Stimulated activated CD8-positive, alpha-beta memory T cell treated with anti-CD3 and anti-CD28 coated beads, Interleukin-15, amount 100 ng/mL, for 4 hours (primary cell): ENCODE measurements at places on chromosomes 4 and X.

DNA sequence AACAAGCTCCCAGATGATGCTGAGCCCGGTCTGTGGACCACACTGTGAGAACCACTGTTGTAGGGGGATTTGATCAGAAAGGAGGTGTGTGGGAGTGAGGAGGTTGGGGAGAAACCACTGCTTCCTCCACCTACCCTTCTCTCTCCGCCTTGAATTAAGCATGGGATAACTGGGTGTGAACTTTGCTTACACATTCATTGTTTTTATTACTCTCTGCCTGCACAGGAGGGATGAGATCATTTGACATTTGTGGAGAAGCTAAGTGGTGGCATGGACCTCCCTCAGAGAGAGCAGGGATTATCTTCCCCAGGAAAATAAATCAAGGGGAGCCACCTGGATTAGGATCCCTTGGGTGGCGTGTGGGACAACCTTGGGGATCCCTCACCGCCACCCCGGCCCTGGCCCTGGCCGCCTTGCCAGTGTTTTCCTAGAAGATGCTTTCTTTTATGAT, 212.1 kb upstream of the ATP6AP2 start:
- DNase-seq: no peak

GRCh38 chr4:138828926-138829325, 186.7 kb upstream of the NOCT start:
- no peak for DNase-seq

- no peak for DNase-seq
Measured at GRCh38 chr4:145390571-145390970, 91.1 kb upstream of the SMAD1 start.

DNA sequence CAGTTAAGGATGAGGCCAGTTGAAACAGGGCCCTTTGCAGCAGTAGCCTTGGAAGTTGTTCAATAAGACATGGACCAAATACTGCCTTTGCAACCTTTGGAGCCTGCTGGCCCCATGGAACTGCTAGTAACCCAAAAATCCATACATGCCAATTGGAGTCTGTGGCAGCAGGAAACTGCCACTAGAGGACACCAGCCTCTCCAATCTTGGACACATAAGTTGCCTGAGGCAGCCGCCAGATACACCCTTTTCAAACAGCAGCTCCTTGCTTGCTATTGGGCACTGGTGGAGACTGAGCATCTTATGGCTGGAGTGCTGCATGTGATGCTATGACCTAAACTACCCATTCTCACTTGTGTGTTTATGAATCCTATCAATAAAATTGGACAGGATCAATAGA, 14.8 kb upstream of the LAP3 start:
- no peak for DNase-seq

GRCh38 chrX:40207626-40208025, 109.9 kb upstream of the BCOR start:
- DNase-seq: no peak

DNA sequence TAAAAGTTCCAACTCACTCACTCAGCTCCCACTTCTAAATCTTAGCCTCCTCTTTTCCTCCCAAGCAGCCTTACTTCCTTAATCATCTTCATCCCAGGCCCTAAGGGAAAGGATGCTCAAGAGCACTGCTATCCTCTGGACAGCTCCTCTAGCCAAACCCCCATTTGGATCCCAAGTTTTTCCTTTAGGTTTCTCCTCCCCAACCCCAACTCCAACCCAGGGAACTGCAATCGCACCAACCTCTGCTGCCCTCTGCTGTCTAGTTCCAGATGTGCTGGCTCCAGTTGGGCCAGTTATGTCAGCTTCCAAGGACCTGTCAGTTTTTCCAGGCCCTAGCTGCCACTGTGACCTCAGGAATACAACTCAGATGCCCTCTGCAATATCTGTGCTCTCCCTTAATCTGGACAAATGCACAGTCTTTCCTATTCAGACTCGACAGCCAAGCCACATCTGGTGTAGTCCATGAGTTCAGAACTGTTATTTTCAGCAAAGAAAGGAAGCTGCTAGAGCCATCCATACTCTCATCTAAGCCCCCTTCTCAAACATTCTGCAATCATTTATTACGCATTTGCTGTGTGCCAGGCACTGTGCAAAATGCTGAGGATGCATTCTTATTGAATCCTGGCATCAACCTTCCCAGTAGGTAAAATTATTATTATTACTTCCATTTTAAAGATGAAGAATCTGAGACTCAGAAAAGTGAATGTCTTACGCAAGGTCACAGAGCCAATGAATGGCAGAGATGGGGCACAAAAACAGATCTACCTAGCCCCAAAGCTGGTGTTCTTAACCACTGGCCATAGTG, 12.3 kb upstream of the XPNPEP2 start:
- no peak for DNase-seq

GRCh38 chrX:68252664-68253063, 180.6 kb downstream of the OPHN1 start:
- no peak for DNase-seq

- DNase-seq: no peak
Measured at GRCh38 chr4:71732706-71733105, 51.2 kb downstream of the GC start.

DNA sequence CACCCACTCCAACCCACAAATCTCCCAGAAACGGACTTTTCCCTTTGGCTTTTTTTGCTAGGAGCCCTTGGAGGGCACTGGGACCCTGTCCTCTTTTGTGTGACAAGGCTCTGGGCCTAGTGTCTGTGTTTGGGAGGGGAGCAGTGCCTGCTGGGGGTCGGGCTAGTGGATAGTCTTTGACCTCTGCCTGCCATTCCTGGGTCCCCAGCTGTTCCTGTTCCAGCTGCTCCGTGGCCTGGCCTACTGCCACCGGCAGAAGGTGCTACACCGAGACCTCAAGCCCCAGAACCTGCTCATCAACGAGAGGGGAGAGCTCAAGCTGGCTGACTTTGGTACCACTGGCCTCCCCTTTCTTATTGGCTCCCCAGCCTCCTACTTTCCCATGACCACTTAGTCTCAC, 6.7 kb upstream of the USP11 start:
- no peak for DNase-seq

DNA sequence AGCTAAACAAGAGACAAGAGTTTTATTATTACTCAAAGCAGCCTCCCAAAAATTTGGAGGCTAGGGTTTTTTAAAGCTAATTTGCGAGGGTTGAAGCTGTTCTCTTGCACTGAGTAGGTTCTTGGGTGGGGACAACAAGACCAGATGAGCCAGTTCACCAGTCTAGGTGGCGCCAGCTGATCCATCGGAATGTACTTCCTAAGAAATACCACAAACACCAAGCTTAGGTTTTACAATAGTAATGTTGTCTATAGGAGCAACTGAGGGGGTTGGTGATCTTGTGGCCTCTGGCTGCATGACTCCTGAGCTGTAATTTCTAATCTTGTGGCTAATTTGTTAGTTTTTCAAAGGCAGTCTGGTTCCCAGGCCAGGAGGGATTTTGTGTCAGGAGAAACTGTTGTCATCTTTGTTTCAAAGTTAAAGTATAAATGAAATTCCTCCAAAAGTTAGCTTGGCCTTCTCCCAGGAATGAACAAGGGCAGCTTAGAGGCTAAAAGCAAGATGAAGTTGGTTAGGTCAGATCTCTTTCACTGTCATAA, 130.6 kb downstream of the SLC7A11 start:
- no peak for DNase-seq

DNA sequence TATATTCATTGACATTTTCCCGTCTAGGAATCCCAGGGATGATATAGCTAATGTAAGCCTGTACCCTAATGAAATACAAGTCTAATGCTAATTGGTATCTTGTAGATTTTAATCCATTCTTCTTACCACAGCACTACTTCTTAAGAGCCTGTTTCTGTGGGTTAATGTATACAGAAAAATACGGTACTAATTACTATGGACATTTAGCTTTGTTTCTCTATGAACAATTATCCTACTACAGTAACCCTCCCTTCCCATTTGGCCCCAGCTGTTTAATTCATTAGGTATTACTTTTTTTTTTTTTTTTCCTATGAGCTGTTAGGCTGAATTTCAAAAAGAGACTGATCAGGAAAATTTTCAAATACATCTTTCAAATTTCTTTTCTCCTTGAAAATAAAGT, 245.1 kb upstream of the SLC7A11 start:
- no peak for DNase-seq

- no peak for DNase-seq
Measured at GRCh38 chr4:794900-795725, 30.8 kb downstream of the CPLX1 start.

DNA sequence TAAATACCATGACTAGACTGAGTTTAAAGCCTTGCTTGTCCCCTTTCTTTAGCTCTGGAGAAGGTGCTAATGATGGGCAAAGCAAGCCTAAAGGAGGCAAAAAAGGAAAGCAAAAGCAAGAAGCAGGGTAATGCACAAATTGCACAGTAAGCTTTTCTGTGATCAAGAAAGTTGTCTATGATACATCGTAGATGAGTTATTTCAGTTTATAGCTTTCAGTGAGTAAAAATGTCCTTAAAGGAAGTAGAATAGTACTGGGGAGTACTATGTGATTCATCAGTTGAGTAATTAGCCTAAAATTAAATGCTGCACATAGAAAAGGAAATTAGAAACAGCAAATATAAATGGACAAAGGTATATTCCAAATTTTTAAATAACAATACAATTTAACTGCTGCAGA, 50.2 kb upstream of the PDE5A start:
- no peak for DNase-seq

DNA sequence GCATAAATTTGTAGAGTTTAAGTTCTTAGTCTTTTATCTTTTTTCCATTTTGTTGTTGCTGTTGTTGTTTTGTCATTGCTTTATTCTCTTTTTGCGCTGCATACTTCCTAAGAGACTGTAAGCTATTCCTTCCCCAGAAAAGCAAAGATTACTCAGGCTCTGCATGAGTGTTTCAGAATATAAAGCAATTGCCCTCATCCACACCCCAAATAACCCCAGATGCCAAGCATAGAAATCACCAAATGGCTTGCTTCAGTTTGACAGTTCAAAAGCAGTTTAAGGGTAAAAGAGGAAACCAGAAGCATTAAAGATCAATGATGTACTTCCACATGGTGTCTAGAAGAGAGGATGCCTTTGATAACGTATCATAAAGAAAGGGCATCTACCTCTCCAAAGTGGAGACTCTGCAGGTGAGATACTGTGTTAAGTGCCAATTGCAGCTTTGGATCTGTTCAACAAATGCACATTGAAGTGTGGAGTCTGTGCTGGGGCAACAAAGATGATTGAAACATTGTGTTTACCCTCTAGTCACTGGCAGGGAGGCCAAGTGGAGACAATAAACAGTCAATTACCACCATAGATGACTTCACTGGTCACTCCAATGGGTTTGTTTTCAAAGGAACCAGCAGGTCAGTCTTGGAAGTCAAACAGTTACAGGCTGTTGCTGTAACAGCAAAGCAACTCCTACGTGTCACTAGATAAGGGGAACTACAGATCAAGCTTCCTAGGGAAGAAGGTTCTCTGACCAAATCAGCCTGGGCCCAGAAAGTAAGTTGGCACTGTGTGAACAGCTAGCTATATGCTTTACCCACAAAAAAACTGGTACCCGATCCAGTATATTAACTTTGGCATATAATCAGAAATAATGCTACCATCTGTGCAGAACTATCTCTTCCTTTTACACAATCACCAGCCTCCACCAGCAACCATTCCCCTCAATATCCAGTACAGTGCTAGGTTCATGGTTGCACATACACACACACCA, 40.6 kb upstream of the IL21 start:
- DNase-seq: no peak

DNA sequence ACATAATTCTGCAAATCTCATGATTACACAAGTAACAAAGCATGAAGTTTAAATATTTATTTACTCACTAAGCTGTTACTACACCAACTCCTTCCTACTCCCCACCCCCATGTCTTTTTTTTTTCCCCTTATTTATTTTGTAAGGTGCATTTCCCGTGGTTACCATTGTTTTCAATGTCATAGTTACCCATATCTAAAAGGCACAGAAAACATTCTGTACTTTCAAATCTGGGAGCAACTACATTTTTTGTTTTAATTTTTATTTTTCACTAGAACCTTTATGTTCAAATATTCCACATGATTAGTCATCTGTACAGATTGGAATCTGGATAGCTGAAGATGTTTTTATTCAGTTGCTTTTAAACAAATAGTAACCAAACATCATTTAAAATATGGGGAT, 62.8 kb downstream of the PPP3CA start:
- no peak for DNase-seq

DNA sequence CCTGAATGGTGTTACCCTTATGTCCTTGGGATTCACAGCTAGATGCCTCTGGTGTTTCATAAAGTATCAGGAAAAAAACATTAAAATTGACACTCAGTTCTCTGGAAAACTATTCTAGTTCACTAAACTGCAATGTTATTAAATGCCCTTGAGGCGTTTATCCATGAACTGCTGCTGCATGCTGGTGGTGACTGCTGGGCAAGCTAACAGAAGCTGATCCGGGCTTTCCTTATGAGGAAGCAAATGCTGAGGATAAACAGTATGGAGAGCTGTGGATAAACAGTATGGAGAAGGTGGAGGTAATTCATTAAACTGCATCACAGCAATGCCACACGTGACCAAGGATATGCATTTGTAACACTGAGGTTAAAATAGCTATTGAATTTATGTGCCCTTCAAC, 227.0 kb downstream of the NR3C2 start:
- DNase-seq: no peak

- DNase-seq: no peak
Measured at GRCh38 chrX:34238896-34239295, 106.8 kb upstream of the FAM47A start.

DNA sequence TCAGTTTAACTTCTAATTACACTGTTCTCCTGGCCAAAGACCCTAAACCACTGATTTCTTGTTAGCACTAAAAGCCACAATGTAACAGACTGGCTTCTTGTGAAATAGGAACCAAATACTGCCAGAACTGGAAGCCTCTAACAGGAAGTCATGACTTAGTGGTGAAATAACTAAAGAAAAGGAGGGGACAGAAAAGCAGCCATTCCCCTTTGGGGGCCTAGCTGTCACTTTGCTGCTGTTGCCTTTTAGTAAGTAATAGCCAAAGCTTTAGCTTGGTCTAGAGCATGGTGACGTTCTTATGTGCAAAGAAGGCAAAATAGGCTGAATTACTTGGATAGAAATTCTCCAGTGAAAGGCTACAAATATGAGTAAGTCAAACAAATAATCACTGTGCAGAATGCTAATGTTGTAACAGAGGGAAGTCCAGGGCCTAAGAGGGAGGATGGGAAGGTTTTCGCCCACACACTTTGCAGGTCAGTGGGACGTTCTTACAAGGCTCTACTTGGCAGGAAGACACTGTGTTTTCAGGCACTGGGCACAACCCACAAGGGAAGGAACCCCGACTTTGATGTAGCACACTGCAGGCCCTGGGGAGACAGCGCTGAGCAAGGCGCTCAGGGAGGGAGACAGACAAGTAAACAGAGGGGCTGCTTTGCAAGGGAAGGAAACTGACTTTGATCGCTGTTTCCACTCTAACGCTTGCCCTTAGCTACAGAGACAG, 16.7 kb downstream of the GAB3 start:
- DNase-seq: no peak

- DNase-seq: no peak
Measured at GRCh38 chr4:153084224-153084979, 119.8 kb upstream of the TRIM2 start.

- DNase-seq: no peak
Measured at GRCh38 chr4:110484767-110485166, 8.8 kb downstream of the ENPEP start.

DNA sequence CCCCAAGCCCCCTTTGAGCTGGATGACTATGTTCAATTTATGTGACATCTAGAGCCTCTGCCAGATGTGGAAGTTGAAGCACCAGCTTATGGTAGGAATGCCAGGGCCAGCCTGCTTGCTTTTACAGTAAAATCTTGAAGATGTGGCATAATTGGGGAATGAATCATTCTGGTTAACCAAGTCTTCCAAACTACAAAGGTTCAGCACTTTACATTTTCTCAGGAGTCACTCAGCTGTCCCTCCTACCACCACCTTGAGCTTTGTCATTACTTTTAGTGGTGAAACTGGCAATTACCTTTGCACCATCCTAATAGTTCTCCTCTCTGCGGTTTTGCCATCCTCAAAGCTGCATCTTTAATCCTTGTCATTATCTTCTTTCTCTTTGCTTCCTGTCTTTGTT, 172.2 kb downstream of the HS6ST2 start:
- no peak for DNase-seq
